ENCODE measurements at places on chromosomes 16 and 17.
A peak's percentile ranks its signal among the peaks of the same experiment; 100 is the strongest.

- no peak for DNase-seq
Observed at GRCh38 chr17:13777003-13777402, 175.3 kb upstream of the HS3ST3A1 start.

DNA sequence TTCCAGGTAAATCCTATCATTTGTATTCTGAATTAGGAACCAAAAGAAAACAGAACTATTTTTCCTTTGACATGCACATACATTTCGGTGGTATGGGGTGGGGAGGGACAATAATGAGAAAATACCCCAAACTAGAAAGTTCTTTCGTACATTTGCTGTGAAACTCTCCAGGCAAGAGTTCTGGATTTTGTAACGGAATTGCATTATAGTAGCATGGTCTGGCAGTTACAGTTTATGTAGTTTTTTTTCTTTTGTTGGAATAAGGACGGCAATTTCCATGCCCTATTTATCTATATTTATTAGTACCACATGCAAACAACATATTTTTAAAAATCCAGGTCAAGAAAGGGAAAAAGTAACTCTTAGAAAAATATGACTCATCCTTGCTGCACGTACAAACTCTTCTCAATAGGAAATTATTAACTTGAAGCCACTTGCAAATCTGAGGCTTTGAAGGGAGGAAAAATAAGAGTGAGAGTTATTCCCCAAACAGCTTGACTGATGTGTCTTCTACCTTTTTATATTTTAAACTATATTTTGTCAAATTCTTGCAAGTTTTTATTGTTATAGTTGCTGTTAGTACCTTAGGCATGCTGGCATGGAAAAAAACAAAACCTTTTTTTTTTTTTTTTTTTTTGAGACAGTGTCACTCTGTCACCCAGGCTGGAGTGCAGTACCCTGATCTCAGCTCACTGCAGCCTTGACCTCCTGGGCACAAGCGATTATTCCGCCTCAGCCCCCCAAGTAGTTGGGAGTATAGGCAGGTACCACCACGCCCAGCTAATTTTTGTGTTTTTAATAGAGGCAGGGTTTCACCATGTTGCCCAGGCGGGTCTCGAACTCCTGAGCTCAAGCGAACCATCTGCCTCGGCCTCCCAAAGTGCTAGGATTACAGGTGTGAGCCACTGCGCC, 69.3 kb downstream of the WWP2 start:
- peak; percentile 57 for DNase-seq

DNA sequence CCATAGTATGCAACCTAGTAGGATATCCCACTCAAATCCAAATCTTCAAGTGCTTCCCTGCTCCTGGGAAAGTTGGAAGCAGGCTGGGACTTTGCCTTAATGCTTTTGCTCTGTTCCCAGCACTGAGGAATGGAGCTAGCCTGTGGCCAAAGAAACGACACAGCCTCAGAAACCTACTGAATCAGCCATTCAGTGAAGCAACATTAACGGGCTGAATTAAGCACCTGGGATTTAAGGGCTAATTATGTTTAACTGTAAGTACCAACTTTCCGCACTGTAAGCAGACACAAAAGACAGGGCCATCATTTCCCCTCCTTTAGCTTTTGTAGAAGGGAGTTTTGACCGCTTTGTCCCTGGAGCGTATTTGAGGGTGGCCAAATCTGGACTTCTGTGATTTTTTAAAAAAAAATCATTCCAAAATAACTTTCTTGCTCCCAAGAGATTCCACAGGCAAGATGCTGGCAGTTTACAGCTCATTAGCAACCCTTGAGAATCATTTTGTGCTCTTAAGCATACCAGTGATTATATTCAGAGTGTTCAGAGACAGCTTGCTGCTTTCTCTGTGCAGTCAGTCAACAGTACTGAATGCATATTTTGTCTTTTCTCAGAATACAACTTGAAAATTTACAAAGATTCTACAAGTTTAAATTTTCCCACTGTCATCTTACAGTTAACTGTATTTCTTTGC, 17.6 kb upstream of the NOL11 start:
- DNase-seq = no peak

DNA sequence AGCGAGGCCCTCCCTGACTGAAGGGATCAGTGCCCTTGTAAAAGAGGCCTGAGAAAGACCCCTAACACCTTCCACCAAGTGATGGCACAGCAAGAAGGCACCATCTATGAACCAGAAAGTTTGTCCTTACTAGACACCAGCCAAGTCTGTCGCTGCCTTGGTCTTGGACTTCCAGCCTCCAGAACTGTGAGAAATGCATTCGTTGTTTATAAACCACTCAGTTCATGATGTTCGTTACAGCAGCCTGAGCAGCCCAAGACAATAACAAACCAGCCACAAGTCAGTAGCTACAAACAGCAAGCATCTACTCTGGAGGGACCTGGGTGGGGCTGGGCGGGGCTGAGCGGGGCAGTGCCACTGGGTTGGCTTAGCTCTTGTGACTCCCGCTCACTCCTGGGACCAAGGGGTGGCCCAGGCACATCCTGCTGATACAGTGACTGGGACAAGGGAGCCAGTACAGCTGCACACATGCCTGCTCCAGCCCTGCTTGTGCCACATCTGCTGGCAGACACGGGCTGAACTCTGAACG, 234.9 kb downstream of the IRF8 start:
- DNase-seq = no peak

DNA sequence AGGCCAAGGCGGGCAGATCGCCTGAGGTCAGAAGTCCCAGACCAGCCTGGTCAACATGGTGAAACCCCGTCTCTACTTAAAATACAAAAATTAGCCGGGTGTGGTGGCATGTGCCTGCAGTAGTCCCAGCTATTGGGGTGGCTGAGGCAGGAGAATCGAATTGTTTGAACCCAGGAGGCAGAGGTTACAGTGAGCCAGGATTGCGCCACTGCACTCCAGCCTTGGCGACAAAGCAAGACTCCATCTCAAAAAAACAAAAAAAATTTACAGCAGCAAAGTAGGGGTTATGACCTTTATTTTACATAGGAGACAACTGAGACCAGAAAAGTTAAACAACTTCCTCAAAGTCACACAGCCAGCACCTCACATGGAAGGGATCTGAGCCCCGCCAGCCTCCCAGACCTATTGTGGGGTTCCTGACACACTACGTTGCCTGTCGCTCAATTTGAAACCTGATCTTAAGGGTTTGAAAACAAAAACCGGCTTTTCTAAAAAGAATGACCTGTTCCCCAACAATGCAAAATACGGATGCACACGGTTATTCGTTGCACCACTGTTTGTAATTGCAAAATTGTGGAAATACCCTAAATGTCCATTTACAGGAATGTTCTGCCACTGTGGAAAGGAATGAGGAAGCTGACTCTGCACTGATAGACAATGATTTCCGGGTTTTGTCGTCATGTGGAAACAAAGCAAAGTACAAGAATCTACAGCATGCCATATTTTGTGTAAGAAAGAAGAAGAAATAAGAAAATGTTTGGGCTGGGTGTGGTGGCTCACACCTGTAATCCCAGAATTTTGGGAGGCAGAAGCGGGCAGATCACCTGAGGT, 77.2 kb downstream of the CNGB1 start:
- peak; percentile 91 for DNase-seq

DNA sequence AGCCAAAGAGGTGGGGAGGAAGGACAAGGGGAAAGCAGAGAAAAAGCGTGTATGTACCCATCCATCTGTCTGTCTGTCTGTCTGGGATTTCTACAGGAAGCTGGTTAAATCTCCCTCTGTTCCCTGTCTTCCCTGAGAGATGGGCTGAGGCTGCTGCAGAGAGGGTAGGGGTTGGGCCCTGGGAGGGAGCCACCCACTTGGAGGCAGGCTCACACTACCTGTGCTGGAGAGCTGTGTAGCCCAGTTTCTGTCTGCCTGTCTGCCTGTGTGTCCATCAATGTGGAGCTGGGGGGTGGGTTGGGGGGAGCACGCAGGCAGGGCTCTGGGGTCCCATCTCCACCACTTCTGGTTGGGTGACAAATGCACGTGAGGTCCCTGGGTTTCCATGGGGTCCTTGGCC, 18.6 kb upstream of the C17orf113 start:
- DNase-seq = no peak

DNA sequence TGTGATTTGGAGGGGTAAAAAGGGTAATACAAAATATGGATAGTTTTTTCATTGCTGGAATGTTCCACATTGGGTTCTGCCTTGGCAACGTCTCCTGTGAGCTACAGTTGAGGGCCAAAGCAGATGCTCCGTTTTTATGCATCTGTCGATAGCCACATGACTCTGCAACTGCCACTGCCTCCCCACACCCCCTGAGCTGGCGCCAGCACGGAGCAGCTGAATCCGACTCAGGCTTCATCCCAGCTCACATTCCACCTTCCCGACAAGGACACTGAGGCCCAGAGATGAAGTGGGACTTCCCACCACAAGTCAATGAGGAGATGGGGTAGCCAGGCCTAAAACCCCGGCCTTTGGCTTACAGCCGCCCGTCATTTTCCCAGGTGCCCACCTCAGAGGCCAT, 334.1 kb downstream of the CDH13 start:
- no peak for DNase-seq

DNA sequence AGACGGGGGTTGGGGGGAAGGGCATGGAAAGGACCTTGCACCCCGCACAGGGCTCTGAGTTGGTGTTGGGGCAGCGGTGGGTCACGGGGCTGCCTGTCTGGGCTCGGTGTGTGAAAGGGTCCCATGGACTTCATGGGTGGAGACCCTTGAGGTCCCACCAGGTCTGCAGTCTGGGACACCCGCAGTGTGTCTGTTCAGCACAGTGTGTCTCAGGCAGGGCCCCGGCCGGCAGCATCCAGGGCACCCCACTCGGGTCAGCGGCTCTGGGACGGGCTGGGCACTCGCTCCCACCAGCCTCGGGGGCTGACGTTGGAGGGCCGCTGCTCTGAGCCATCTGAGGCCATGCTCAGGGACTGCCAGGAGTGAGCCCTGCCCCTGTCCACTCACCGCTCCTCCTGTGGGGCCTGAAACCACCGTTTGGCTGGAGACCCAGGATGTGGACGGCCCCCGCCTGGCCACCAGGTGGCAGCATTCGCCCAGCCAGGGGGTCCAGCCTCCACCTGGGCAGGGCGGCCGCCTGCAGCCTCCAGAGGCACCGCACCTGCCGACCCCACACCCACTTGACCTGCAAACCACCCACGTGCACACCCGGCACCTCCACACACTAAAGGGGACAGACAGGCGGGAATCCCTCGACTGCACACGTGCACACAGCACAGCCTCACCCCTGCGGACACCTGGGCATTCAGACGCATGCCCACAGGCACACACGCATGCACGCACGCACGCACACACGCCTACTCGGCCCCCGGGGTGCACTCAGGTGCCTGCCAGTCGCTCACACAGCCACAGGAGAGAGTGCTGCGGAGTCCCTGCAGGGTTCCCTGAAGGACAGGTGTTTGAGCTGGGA, 10.1 kb upstream of the ZFPM1 start:
- DNase-seq = peak; percentile 55

GRCh38 chr17:44466339-44466738, 36.9 kb downstream of the GPATCH8 start:
- DNase-seq = no peak

- peak; percentile 86 for DNase-seq
Observed at GRCh38 chr16:8878523-8878911, 3.6 kb upstream of the LITAFD start.

DNA sequence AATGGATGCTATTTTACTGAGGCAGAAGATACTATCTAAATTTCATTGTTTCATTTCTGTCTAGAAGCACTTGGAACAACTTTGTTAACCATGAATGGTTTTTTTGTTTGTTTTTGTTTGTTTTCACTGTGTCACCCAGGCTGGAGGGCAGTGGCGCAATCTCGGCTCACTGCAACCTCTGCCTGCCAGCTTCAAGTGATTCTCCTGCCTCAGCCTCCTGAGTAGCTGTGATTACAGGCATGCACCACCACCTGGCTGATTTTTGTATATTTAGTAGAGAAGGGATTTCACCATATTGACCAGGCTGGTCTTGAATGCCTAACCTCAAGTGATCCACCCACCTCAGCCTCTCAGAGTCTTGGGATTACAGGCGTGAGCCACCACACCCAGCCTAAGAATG, 40.5 kb downstream of the ABHD15 start:
- no peak for DNase-seq

- no peak for DNase-seq
Observed at GRCh38 chr17:33435721-33436301, 142.7 kb upstream of the ASIC2 start.

GRCh38 chr16:47722046-47722445, 260.9 kb downstream of the PHKB start:
- no peak for DNase-seq

Data from IMR-90 (cell line).